Fibroblast of skin of right biceps (primary cell): ENCODE measurements at places on chromosomes 12 and 14.
A peak's percentile ranks its signal among the peaks of the same experiment; 100 is the strongest.

- DNase-seq = no peak
These were observed 42.6 kb upstream of the PLEKHD1 start for GRCh38 chr14:69441948-69442347.

DNA sequence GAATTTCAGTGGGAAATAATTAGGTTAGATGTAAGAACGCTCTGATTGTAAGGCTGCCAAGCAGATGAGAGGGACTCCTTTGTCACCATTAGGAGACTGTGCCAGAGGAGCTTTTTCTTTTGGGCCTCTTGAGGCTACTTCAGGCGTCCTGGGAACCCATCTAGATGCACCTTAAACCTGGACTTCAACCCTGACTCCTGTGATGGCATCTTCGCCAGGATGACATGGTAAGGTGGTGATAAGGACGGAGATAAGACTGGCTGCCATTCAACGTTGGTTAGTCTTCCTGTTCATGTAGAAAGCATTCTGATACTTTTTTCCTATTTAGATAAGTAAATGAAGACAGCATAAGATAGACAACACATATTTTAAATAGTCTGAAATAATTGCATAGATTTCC is 36.3 kb downstream of the STK38L start:
- no peak for DNase-seq

DNA sequence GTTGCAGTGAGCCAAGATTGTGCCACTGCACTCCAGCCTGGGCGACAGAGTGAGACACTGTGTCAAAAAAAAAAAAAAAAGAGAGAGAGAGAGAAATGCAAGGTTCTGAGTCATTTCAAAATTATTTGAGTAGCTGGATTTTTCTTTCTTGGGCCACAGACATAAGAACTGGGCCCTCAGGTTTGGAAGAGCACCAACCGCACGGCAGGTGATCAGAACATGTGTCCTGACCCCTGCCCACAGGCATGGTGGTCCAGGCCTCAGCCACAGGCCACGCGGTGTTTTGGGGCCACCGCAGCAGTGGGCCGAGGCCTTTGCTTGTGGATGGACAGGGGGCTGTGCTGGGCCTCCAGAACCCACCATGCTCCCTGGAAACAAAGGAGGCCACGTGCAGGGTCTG is 126.7 kb downstream of the CALM1 start:
- peak; percentile 43 for DNase-seq

GRCh38 chr12:20119596-20120402 is 248.5 kb upstream of the PDE3A start:
- peak; percentile 53 for DNase-seq

GRCh38 chr14:89314274-89314673 is 102.8 kb downstream of the FOXN3 start:
- no peak for DNase-seq

GRCh38 chr12:33752854-33753253 is 269.4 kb upstream of the ALG10 start:
- no peak for DNase-seq

- peak; percentile 22 for DNase-seq
These were observed 10.0 kb downstream of the LHX5 start for GRCh38 chr12:113461666-113462065.

- no peak for DNase-seq
These were observed 36.5 kb downstream of the HIGD1C start for GRCh38 chr12:50988871-50989270.
